ENCODE measurements at places on chromosomes 11 and 22.
A peak's percentile ranks its signal among the peaks of the same experiment; 100 is the strongest.

GRCh38 chr11:88308576-88308975 lies 29.0 kb downstream of the CTSC start:
- no peak for DNase-seq

- DNase-seq, result no peak
These were observed 32.2 kb downstream of the CSNK2A3 start for GRCh38 chr11:11320825-11321224.

GRCh38 chr22:36405671-36406538 lies 18.1 kb upstream of the MYH9 start:
- no peak for DNase-seq

GRCh38 chr22:37848587-37849088 lies 581 bp upstream of the EIF3L start:
- DNase-seq, result no peak

GRCh38 chr11:109641549-109641948 lies 219.6 kb downstream of the C11orf87 start:
- no peak for DNase-seq

DNA sequence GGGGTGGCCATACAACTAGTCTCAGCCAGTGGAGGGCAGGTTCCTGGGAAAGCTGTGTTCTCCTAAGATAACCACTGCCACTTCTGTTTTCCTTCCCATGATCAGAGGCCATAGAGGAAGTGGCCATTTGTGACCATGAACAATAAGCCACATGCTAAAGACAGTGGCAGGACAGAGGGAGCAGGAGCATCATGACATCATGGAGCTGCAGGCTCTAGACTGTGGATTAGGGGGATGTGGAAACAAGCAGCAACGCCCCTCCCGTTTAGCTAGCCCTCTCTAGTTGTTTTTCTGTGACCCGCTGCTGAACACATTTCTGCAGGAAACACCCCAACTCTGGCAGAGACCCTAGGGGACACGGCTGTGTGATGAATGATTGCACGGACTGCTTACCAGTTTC lies 195.0 kb upstream of the NECTIN1 start:
- no peak for DNase-seq

GRCh38 chr11:65900125-65900898 lies at the start of gene FOSL1:
Gene FOSL1 (minus strand): TSS chr11:65900388. CDS start chr11:65900339, 49 bp downstream.
- peak; percentile 97 for DNase-seq

GRCh38 chr11:88807349-88807748 lies 258.4 kb downstream of the GRM5 start:
- DNase-seq, result no peak

- DNase-seq, result no peak
These were observed 118.8 kb downstream of the ATM start for GRCh38 chr11:108341654-108342053.

DNA sequence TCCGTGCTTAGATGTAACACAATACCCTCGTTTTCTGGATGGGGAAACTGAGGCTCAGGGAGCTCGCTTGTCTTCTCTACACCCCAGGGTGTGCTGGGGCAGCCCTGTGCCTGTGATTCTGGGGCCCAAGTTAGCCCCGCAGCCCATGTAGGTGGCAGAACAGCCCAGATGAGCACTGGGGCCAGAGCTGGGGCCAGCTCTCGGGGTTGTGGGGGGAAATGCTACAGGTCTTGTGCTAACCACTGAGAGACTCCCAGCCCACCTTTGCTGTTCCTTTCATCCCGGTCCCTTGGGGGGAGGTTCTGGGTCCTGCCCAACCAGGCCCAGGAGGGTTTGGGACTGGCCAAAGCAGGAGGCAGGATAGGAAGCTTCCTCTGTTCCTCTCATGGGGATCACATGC lies 13.5 kb downstream of the MYEOV start:
- no peak for DNase-seq

- DNase-seq, result peak; percentile 90
These were observed 43.2 kb downstream of the MACROD1 start for GRCh38 chr11:64122411-64123410.

DNA sequence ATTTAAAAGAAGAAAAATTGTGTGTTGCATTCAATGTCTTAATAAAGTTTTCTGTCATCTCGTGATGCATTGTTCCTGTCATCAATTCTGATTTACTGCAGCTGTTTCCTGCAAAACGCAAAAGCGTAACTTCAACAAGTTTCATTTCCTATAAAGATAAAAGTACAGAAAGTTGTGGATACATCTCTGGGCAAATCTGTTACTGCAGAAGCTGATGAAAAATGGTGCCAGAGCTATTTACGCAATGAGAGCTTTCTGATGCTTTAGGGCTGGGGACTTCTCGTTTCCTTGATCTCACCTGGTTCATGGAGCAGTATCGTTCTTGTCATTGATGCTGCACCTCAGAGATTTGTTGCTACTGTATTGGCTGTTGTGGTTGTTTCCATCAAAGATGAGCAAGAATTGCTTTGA lies 15.5 kb upstream of the MS4A12 start:
- DNase-seq, result no peak

GRCh38 chr11:133835593-133836548 lies 9.4 kb downstream of the SPATA19 start:
- no peak for DNase-seq

DNA sequence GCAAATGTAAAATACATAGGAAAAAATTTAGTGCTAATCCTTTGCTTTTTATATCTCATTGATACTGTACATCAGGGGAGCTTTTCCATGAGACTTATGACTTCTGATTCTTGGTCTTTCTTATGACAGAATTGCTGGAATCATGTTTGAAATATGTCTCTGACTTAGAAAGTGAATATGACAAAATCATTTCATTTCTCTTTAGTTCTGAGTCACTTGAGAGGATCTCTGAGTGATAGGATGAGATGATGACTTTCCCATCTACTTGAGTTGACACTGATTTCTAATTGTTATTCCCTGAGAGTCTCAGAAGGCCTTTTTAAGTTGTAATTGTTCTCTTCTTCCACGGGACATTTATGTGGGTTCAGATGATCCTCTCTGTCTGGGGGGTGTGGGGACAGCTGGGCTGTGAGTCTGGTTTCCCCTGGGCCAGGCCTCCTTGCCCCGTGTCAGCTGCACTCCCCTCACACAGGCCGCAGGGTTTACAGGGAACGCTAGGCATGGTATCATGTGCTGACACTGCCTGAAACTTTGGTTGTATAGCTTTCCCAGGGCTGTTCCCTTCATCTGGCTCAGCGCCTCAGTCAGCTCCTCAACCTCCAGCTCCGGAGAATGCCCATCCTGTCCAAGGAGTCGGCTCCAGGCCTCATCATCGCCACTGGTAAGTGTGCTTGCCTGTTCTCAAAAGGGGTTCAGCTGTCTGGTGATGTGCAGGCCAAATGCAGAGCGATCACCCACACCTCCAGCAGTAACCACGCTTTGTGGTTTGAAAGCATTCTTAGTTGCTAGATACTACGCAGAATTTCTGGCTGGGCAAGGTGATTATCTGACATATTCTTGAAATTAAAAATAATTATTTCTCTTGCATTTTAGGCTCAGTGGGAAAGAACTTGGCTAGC lies 69.5 kb upstream of the SORL1-AS1 start:
- no peak for DNase-seq

DNA sequence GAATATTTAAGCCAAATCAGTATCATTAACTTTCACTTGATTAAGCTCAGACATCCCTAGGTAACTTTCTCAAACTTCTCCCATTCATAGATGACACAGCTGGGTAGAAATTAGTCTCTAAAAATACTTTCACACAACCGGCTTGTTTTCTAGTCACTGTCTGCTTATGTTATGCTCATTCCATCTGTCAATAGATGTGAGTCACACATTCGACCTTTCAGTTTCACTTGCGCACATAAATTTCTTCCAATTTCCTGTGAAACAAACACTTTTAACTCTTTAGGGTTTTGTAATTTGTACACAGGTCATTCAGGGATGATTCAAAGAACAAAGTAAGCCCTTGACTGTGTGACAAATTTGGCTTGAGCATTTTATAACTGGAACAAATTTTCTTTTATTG lies 723.0 kb downstream of the KCNA4 start:
- no peak for DNase-seq

- no peak for DNase-seq
These were observed 158.1 kb downstream of the FBXO7 start for GRCh38 chr22:32632512-32633315.

DNA sequence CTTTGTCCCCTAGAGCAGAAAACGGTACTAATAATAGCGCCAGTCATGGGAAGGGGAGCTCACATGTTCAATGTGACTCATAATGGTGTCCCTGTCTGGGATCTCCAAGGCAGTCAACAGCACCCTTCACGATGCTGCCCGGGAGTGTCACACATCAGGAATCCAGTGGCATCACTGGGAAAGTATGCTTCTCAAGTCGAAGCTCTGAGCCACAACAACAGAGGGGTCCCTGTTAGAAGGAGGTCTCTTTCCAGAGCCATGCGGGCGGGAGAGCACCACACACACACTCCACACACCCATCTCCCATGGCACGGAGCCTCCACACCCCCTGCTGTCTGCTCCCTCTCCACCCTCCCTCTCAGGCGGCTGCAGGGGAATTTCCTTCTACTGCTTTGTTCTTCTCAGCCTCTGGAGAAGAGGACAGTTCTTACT lies 119.7 kb downstream of the ETS1 start:
- no peak for DNase-seq

DNA sequence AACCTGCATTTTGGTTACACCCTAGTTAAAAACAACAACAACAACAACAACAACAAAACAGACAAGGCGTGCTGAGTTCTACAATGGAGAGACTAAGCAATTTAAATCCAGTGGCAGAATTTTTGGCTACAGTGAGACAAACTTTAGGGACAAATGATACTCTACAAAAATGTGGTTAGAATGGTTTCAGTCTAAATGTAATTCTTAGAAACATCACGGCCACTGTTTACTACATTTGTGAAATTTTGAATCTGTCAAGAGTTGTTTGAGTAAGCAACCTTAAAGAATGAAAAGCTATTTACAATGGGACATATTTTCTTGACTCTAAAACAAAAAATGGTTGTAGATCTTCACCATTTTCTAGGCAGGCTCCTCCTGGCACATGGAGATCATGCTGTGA lies 259.4 kb downstream of the SWAP70 start:
- DNase-seq, result no peak

- DNase-seq, result no peak
These were observed 922 bp downstream of the HNRNPUL2 start for GRCh38 chr11:62726156-62726914.

- DNase-seq, result no peak
These were observed 25.4 kb downstream of the KCNJ4 start for GRCh38 chr22:38429499-38430068.

- no peak for DNase-seq
These were observed 625 bp downstream of the RFPL2 start for GRCh38 chr22:32204040-32204855.

GRCh38 chr11:19651028-19651427 lies 61.6 kb upstream of the NAV2 start:
- no peak for DNase-seq

- peak; percentile 85 for DNase-seq
These were observed 105.3 kb upstream of the E2F8 start for GRCh38 chr11:19345848-19346681.

GRCh38 chr11:43852057-43852636 lies 28.5 kb upstream of the ALKBH3 start:
- DNase-seq, result peak; percentile 43

- no peak for DNase-seq
These were observed 13.3 kb downstream of the OR52B2 start for GRCh38 chr11:6156628-6157359.

DNA sequence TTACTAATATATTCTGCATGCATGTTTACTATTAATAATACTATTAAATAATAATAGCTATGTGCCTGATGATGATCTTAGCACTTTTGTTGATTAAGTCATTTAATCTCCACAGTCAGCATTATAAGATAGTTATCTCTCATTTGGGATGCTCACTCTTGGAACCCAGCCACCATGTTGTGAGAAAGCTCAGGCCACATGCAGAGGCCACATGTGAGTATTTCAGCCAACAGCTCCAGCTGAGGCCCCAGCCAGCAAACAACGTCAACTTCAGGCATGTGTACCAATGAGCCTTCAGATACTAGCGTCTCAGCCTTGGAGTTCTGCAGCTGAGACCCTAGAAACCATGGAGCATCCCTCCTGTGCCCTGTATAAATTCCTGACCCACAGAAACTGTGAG lies 798.1 kb upstream of the LRRC4C start:
- no peak for DNase-seq

DNA sequence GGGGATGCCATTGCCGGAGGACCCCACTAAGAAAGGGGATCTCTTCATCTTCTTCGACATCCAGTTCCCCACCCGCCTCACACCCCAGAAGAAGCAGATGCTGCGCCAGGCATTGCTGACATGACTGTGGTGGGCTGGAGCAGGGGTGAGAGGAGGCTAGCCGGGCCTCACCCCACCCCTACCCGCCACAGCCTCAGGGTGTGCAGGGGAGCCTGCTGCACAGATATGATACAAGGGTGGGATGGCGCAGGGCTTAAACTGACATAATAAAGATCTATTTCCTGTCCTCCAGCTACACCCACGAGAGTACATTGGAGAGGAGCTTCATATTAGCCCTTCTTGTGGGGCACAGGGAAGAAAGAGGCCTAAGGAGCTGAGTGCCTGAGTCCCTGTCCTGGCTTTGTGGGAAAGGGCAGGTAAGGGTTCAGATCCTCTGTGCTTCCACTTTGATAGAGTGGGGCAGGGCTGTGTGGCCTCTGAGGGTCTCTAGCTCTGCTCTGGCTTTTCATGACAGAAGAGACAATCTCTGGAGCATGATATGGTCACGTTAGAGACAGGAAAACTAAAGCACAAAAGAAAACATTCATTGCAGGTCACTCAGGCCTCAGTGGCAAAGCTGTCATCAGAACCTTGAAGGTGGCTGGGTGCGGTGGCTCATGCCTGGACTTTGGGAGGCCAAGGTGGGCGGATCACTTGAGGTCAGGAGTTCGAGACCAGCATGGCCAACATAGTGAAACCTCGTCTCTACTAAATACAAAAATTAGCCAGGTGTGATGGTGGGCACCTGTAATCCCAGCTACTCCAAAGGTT lies 12.4 kb downstream of the UCP2 start:
- no peak for DNase-seq

DNA sequence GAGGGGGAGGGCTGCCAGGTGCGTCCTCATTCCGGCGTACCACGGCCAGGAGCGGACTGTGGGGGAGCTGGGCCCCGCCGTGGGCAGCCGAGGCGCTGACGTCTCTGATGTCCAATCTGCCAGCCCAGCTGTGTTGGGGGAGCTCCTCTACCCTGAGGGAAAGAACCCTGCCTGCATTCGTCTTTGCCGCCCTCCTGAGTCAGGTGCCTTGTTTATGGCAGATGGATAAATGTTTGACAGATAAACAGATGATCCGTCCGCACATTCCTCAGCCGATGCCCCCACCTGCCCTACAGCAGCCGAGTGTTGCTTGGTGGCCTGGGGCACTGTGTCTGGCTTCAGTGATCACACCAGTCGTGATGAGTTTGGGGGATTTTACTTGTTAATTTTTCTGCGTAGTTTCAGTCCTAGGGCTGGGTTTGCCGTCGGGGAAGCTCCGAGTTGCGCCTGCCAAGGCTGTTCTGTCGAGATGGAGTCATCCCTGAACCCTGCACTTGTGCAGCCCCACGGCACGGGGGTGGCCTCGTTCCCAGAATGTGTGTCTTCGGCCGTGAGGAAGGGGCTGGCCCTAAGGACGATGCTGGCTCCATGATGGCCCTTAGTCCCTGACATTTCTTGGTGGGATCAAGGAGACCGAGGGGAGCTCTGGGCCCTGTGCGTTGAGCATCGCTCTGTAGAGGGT lies 1083.9 kb downstream of the BRD1 start:
- peak; percentile 14 for DNase-seq

- DNase-seq, result no peak
These were observed 22.8 kb downstream of the TCP11L1 start for GRCh38 chr11:33062137-33062536.

GRCh38 chr11:60777572-60777971 lies 7.6 kb upstream of the MS4A10 start:
- DNase-seq, result no peak

GRCh38 chr22:25364281-25364680 lies 144.8 kb downstream of the CRYBB2 start:
- no peak for DNase-seq

- no peak for DNase-seq
These were observed 35.0 kb downstream of the PPFIA1 start for GRCh38 chr11:70305501-70305900.
